ENCODE measurements at places on chromosomes 1 and 21.

DNA sequence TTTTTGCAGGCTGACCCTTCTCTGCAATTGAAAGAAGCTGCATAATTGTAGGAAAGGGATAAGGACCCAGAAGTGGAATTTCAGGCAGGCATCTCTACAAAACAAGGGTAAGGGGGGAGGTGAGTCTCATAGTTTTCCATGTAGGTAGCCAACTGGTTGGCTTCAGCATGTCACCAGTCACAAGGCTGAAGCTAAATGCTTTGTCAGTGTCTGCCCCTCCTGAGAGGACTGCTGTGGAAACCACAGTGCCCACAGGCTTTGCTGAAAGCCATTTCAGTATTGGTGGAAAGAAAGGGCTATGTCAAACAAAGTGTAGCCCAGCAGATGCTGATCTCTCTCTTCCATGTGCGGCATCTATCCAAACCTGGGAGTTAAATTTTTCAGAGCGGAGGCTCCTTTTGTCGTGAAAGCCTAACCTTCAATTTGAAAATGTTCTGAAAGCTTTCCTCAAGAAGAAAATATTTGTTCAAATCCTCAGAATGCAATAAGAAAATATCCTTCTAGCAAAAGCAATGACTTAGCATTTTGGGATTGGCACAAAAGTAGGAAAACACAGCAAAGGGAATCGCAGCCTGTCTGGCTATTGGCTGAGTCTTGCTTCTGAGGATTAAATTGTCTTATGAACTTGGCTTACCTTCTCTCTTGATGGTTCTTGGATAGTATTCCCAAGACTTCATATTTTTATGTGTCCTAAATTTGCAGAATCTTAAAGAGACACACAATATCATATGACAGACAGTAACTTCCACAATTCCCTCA is 591.7 kb downstream of the PLPP3 start:
- DNase-seq: no peak

DNA sequence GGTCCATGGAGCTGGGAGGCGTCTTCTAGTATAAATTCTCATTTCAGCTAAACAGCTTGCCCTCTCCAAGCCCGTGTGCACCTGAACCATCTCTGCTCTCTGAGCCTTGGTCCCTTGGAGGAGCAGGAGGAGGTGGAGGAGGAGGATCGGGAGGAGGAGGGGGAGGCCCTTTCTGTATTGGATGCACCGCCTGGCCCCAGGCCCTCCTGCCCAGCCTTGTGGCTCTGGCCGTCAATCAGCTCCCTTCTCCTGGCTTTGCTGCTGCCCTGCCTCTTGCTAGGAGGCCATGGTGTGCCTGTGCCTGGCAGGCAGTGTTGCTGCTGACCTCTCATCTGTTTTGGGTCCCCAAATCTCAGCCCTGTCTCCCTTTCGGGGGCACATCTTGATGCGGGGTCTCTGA is 9.0 kb downstream of the COL18A1 start:
- DNase-seq: no peak

- DNase-seq: no peak
These were observed 4.1 kb downstream of the SPATC1L start for GRCh38 chr21:46180079-46180722.

GRCh38 chr1:59446257-59446901 is 149.5 kb downstream of the FGGY start:
- DNase-seq: no peak

GRCh38 chr1:241654019-241654418 is 1.9 kb downstream of the WDR64 start:
- no peak for DNase-seq

- DNase-seq: no peak
These were observed 24.9 kb downstream of the SYT11 start for GRCh38 chr1:155884031-155884960.

DNA sequence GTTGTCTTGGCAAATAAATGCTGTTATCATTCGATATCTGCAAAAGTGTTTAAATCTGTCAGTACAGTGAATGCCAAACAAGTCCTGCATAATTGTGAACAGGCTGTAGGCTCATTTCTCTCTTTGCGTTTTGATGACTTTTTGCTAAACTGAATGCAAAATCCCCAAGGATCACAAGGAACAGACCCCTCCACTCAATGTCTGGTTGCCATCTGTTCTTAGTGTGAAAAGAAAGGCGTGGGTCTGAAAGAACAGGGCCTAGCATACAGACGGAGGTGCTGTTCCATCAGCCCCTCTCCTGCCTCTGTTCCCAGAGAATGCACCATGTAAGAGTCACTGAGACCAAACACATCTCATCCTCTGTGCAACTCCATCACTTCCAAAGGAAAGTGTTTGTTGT is 40.4 kb downstream of the EIF2B3 start:
- no peak for DNase-seq

- DNase-seq: peak; percentile 94
These were observed 992 bp upstream of the USP48 start for GRCh38 chr1:21783679-21784603.

- no peak for DNase-seq
These were observed 22.4 kb downstream of the CHI3L2 start for GRCh38 chr1:111249960-111250359.

- no peak for DNase-seq
These were observed 12.5 kb downstream of the H6PD start for GRCh38 chr1:9246841-9247785.

- DNase-seq: no peak
These were observed 2.5 kb upstream of the ZBTB8A start for GRCh38 chr1:32536764-32537163.

- no peak for DNase-seq
These were observed 363.6 kb upstream of the CAMK1G start for GRCh38 chr1:209219791-209220524.

DNA sequence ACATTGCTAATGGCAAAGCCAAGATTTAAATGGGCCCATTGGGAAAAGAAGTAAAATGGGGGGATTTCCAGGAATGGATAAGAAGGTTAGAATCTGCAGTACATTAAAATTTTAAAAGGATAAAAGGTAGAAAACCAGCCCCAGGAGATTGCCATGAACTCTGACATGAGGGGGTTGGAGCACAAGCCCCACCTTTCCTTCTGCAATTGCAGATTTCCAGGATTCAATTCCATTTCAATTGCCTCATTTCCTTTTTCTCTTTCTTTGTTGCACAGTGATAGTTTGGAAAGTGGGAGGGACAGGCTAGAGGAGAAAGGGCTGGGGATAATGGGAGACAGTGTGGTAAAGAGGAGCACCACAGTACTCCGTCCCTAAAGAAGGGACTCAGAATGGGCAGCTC is 238.5 kb upstream of the RAB4A start:
- no peak for DNase-seq

- no peak for DNase-seq
These were observed 799.5 kb downstream of the LTN1 start for GRCh38 chr21:28193189-28193588.

- DNase-seq: no peak
These were observed 19.5 kb upstream of the PSMB2 start for GRCh38 chr1:35660581-35661473.

DNA sequence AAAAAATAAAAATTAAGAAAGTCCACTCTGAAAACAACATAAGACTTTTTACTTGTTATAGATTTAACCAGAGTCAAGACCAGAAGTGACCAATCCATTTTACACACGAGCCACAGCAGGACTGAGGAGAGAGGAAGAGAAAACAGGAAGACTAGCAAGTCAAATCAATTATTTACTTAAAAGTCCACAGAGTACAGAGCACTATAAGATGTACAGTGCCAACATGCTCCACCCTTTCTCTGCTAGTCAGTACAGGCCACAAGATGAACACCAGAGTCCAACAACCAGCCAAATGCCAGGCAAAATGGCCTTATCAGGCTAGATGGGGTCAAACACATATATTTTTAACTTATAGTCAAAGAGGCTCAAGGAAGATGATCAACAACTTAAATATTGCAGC is 19.5 kb downstream of the LUZP1 start:
- DNase-seq: no peak

GRCh38 chr1:211732293-211732980 is 57.0 kb upstream of the NEK2 start:
- DNase-seq: no peak

GRCh38 chr1:116507631-116508030 is 63.2 kb downstream of the CD58 start:
- DNase-seq: no peak

GRCh38 chr21:34198231-34199120 is 125.1 kb downstream of the MRPS6 start:
- DNase-seq: no peak

DNA sequence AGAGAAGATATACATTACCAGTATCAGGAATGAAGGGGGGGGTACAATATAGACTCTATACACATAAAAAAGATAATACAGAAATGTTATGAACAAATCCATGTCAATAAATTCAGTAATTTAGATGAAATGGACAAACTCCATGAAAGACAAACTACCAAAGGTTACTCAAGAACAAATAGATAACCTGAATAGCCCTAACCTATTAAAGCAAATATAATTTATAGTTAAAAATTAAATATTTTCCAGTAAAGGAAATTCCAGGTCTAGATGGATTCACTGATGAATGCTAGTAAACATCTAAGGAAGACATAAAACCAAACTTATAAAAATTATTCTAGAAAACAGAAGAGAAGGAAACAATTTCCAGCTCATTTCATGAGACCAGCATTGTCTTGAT is 13.2 kb downstream of the BLZF1 start:
- no peak for DNase-seq

GRCh38 chr1:171983584-171983983 is 142.3 kb downstream of the DNM3 start:
- peak; percentile 10 for DNase-seq

DNA sequence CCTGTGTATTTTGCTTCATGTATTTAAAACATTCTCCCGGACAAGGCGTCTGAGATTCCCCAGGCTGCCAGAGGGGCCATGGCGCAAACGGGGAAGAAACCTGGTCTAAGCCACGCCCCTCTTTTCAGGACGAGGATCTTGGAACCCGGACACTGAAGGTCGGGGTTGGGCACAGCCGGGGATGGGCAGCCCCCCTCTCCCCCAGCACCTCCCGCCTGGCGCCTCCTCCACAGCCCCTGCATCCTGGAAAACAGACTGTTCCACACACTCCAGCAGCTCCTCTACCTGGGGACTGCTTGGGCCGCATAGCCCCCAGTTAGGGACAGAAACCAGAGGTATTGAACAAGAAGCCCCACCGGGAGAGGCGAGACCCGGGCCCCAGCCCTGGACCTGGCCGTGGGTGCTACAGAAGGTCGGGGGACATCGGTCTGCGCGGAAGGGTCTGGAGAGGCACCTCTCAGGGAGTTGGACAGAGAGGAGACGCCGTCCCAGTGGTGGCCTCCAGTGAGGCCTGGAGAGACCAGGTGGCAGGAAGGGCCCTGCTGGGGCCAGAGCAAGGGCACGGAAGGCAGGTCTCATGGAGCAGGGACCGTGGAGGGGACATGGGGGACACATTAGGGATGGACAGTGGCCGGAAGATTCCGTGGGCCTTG is 5.4 kb downstream of the TP73 start:
- DNase-seq: no peak

- no peak for DNase-seq
These were observed 3.5 kb upstream of the TMCO2 start for GRCh38 chr1:40244138-40244744.

GRCh38 chr1:231803353-231803752 is 176.8 kb downstream of the DISC1 start:
- DNase-seq: no peak

DNA sequence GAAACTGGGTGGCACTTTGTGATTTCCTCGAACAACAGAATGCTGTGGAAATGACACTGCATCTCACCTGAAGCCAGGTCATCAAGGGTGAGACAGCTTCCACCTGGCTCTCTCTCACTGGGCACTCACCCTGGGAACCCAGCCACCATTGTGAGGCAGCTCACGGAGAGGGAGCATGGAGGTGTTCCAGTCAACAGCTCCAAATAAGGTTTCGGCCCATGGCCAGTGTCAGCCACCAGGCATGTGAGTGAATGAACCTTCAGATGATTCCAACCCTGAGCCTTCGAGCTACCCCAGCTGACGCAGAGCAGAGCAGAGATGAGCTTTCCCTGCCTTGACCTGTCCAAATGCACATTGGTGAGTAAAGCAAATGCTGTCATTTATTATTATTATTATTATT is 58.1 kb downstream of the SYDE2 start:
- DNase-seq: no peak
